ENCODE measurements at places on chromosomes 16 and 17. TPM values are rescaled to one million over a fixed set of nuclear protein-coding genes. Genes with fewer than 3 reads are reported as not detected.

The RAI1 gene
- 33.8 TPM for polyA plus RNA-seq

- DNase-seq = peak; percentile 80
Observed at GRCh38 chr17:83195330-83196023, 116.1 kb downstream of the METRNL start.

- no peak for DNase-seq
Observed at GRCh38 chr17:59361916-59362810, 30.7 kb downstream of the YPEL2 start.

- peak; percentile 49 for DNase-seq
Observed at GRCh38 chr17:82804442-82805191, 35.2 kb downstream of the ZNF750 start.

GRCh38 chr17:28141773-28142172, 99.3 kb downstream of the NLK start:
- DNase-seq = no peak

- DNase-seq = peak; percentile 92
Observed at GRCh38 chr17:15432807-15433611, 34.4 kb downstream of the CDRT4 start.

DNA sequence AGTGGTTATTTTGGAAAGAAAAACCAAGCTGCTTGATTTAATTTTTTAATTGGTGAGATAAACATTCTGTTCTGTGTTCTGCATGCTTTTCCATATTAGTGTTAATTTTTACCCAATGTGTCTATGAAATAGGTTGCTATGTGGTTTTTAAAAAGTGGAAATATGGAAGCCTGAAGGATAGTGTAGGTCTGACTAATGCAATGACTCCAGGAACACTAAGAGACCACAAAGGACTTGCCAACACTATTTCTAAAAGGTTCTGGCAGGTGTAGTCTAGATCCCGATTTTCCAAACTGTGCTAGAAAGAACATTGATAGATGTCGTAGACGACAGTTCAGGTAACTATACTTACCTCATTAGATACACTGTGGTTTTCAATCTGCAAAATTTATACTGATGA, 877.4 kb upstream of the GOT2 start:
- DNase-seq = no peak

The TIMP2 gene
- 173 TPM for polyA plus RNA-seq

DNA sequence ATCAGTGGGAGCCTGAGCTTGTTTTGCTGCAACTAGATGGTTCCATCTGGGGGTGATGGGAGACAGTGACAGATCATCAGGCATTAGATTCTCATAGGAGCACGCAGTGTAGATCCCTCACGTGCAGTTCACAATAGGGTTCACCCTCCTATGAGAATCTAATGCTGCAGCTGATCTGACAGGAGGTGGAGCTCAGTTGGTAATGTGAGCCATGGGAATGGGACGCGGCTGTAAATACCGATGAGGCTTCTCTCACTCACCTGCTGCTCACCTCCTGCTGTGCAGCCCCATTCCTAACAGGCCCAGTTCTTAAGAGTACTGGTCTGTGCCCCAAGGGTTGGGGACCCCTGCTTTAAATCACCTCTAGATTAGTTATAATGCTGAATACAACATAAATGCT, 137.5 kb upstream of the PLEKHM1 start:
- DNase-seq = no peak

GRCh38 chr16:53545433-53545832, 42.4 kb upstream of the AKTIP start:
- no peak for DNase-seq

DNA sequence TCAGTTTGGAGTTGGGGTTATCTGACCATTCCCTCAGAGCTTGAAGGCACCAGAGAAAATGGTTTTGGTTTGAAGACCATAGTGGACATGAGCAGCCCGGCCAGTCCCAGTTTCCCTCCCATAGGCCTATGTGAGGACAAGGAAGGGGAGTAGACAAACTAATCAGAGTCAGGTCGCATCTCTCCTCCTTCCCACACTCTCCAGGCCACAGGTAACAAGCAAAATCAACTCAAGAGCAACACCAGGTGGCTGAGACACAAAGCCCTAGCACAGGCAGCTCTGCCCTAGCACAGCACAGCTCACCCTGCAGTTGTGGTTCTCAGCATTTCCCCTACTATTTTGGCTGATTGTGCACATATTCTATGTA, 7.2 kb downstream of the SUPT4H1 start:
- no peak for DNase-seq

The AGRP gene
- polyA plus RNA-seq = 0.29 TPM

The TEX14 gene
- polyA plus RNA-seq = 2.1 TPM

The ACSF3 gene
- 36.7 TPM for polyA plus RNA-seq

DNA sequence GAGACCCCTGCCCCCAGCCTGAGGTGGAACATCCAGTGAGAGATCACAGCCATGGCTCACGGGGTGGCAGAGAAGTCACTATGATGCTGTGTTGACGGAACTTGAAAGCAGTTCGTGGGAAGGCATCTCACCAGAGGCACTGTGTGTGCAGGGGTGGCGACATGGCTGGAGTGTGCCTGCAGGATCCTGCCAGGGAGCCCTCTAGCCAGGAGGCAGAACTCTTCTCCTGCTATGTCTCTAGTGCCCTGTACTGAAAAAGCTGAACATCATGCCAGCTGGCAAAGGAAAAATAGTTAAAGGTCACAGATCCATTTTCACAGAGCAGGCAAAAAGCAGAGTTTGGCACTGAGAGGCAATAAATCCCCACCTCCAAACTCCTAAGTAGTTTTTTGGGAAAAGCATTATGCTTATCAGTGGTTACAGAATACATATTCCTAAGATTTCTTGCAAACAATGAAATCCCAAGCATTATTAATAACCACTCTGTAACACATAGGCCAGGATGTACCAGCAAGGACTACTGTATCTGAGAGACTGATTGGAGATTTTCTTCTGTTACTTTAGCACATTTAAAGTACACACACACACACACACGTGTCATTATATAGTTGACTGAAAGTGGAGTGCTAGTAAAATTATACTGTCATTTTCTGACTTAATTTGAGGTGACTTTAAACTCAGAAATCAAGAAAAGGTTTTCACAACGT, 36.8 kb downstream of the TNRC6C start:
- DNase-seq = no peak

- DNase-seq = no peak
Observed at GRCh38 chr16:57911743-57912142, 59.2 kb downstream of the CNGB1 start.

DNA sequence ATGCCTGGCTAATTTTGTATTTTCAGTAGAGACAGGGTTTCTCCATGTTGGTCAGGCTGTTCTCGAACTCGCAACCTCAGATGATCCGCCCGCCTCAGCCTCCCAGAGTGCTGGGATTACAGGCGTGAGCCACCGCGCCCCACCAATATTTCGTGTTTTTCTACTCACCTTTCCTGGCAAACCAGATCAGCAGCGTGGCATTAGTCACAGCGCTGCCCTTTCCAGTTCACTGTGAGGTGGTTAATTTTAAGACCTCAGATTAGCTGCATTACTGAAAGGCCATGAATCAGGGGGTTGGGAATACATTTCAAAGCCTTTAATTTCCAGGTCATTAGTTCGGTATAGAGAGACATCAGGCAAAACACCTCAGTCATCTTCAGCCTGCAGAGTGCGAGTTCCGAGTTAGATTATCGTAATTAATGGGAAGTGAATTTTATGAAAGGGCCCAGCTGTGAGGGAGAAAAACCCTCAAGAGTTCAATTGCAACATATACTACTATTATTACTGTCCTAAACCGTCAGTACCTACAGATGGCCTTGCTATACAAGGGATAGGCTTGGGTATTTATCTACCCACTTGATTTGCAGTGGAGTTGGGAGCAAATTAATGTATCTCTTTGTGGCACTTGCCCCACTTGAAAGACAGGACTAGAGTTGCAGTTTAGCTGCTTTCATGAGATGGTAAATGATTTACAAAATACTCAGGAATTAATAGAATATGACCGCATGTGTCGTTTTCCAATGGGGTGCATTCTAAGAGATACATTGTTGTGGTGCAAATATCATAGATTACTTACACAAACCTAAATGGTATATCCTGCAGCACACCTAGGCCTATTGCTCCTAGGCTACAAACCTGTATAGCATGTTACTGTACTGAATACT, 2.1 kb upstream of the USP32 start:
- no peak for DNase-seq

The TBX4 gene
- 160 TPM for polyA plus RNA-seq

The ALDH3A2 gene
- polyA plus RNA-seq = 68.1 TPM

DNA sequence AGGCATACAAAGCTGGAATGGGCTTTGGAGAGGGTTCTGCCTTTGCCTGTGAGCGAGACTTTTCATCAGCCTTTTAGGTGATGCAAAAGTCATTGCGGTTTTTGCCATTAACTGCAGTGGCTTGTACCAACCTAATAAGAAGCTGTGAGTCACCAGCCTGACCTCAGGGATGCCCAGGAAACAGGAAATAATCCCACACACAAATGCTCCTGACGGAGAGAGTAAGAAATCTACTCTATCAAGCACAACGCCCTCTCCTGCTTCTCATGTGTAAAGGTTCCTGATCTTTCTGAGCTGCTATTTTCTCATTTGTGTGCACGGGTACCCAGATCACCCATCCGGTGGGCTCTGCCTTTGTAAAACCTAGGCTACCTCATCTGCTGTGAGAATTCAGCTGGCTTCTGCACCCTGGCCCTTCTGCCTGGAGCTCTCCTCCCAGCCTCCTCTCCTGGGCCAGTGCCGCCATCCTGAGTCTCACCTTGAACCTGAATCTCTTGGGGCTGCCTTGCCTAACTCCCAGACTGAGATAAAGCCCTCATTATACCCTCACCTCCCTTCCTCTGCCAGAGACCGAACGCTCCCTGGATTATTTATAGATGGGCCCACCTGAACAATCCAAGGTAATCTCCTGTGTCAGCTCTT, 299.7 kb downstream of the C16orf95 start:
- DNase-seq = no peak
